ENCODE measurements at places on chromosomes 13 and 19. TPM values are rescaled to one million over a fixed set of nuclear protein-coding genes. Genes with fewer than 3 reads are reported as not detected.

The SOX1 gene
- total RNA-seq = not detected

The NPHS1 gene
- total RNA-seq = 1.1 TPM

The ZNF208 gene
- not detected for total RNA-seq

- no peaks in the 10 kb centered on the region for H3K4me1 ChIP-seq
- H3K27me3 ChIP-seq = no peaks in the 10 kb centered on the region
- H3K27ac ChIP-seq = no peak overlapping the region
- no peak for DNase-seq
- no peaks in the 10 kb centered on the region for H3K36me3 ChIP-seq
These were observed 12.1 kb downstream of the PRR22 start for GRCh38 chr19:5772416-5772815.

DNA sequence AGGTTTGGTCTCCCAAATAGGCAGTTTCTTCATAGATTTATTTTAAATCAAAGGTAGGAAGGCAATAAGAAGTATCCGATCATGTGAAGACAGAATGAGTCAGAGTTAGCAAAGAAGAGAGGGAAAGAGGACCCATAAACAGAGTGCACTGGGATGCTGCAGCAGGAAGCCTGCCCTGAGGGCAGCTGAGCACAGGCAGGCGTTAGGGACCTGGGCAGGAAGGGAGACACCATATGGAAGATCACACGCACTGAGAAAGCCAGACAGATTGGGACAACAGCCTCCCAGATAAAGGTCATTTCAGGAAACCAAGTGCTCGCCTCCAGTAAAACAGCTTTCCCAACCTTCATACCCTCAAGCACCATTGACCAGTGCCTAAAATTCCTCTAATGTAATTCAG lies 598.0 kb downstream of the EFNB2 start:
- no peaks in the 10 kb centered on the region for H3K4me1 ChIP-seq
- DNase-seq = peak; percentile 20
- H3K27ac ChIP-seq = no peak overlapping the region
- H3K27me3 ChIP-seq = no peaks in the 10 kb centered on the region
- no peak overlapping the region for H3K4me3 ChIP-seq
- no peaks in the 10 kb centered on the region for H3K36me3 ChIP-seq
